Activated CD8-positive, alpha-beta memory T cell treated with anti-CD3 and anti-CD28 coated beads for 24 hours (primary cell): ENCODE measurements at places on chromosomes 12 and 14.

- no peak for DNase-seq
Observed at GRCh38 chr12:96376865-96377264, 23.4 kb downstream of the CDK17 start.

DNA sequence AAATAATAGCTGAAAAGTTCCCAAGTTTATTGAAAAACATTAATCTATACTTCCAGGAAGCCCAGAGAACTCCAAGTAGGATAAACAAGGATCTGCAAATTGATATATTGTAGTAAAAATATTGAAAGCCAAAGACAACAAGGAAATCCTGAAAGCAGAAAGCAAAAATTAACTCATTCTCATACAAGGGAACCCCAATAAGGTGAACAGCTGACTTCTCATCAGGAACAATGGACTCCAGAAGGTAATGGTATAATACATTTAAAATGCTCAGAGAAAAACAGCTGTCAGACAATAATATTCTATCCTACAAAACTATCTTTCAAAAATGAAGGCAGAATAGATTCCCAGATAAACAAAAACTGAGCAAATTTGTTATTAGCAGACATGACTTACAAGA, 138.1 kb upstream of the BMP4 start:
- no peak for DNase-seq

DNA sequence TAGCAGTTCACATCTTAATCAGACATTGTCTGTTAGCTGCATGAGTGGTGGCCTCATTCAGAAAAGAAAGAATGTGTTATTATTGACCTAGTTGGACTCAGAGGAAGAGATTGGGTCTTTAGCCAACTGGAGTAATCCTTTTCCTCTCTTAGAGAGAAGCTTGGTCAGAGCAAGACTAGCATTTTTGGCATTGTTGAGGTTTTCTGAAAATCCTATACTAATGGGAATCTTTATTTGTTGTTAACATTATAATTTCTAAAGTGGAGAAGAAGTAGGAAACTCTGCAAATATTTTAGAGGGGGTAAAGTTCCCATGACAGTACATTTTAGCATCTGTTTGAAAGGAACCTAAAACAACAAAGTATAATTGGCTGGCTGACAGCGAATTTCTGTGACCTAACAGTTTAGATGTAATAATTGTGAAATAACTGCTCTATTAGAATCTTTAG, 9.7 kb downstream of the TOX4 start:
- no peak for DNase-seq

- no peak for DNase-seq
Observed at GRCh38 chr14:32372154-32372553, 43.1 kb downstream of the AKAP6 start.

DNA sequence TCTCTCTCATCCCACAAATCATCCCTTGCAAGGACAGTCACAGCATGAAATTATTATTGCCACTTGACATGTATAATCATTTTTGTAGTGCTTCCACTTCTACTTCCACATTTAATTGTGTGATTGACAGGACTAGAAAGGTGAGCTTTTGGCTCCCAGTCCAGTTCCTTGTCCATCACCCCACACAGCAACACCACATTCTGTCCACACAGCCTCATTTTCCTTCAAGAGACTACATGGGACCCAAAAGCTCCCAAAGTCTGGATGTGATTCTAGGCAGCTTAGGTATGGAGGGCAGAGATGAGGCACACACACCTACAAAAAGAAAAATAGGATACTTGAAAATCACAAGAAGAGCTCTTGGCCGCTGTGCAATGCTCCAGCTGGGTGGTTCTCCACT, 366.3 kb downstream of the DPF3 start:
- no peak for DNase-seq

- DNase-seq: peak; percentile 72
Observed at GRCh38 chr12:122067966-122068365, 10.6 kb upstream of the MLXIP start.

- DNase-seq: no peak
Observed at GRCh38 chr12:46292754-46293402, 24.0 kb upstream of the SLC38A1 start.

GRCh38 chr12:52307836-52308805, 13.1 kb downstream of the KRT83 start:
- DNase-seq: peak; percentile 72

DNA sequence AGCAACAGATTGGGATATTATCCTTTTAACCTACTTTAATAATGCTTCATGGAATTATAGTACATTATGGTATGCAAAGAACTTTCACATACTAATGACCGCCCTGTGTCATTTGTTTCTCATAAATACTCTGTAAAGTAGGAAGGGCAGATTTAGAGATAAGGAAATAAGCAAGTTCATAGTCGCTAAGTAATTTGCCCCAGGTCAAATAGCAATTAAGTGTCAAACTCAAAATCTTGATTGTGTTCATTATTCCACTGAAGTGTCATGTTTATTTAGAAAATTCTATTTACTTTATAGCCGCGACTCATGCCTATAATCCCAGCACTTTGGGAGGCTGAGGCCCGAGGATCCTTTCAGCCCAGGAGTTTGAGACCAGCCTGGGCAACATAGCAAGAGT, 98.7 kb upstream of the ATF1 start:
- DNase-seq: no peak

GRCh38 chr14:63510538-63510937, 32.6 kb downstream of the PPP2R5E start:
- no peak for DNase-seq

GRCh38 chr14:23375527-23376251, 1.2 kb upstream of the CMTM5 start:
- no peak for DNase-seq

DNA sequence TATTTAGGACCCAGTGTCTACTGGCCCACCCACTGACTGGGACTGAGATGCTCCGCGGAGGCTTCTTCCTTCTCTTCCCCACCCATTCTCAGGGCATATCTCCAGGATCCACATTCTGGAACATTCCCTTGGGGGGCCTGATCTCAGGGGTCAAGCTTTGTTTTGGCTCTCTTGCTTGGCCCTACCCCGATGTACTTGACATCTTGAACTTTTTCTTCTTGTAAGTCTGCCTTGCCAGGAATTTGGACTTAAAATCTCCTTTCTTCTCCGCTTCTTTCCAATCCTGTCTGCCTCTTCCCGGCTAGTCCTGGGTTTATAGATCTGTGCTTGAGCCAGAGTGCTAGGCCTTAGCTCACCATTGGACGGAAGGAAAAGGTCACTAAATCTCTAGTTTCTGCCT, 22.1 kb downstream of the DACT1 start:
- no peak for DNase-seq

- no peak for DNase-seq
Observed at GRCh38 chr12:100265732-100266584, 921 bp downstream of the DEPDC4 start.

GRCh38 chr14:63088865-63089264, 43.6 kb upstream of the KCNH5 start:
- no peak for DNase-seq

GRCh38 chr14:36113341-36113740, 63.2 kb downstream of the PTCSC3 start:
- DNase-seq: no peak

DNA sequence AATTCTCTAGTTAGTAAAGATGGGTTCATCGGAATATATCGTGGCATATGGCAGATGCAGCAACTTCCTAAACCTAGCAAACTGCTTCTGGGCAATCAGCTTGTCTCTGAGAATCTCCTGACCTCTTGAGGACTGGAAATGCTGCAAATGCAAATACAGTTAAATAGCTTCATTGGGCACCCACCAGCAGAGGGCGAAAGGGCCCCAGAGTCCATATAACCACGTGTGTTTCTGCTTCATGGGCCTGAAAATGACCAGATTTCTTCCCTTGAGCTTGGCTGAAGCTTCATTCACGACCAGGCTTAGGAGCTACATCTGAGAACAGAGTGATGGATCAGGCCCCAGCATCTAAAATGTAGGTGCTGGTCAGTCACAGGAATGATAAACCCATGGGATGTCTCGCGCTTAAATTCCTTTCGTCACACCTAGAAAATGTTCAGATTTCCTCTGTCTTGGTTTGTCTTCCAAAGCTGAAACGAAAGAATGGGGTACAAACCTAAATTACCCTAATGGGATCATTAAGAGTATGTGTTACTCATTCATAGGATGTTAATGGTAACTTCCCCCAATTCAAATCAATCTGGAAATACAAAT, 1482.5 kb upstream of the TMEM132C start:
- DNase-seq: peak; percentile 67

- peak; percentile 65 for DNase-seq
Observed at GRCh38 chr14:81164167-81164774, 56.5 kb downstream of the GTF2A1 start.

DNA sequence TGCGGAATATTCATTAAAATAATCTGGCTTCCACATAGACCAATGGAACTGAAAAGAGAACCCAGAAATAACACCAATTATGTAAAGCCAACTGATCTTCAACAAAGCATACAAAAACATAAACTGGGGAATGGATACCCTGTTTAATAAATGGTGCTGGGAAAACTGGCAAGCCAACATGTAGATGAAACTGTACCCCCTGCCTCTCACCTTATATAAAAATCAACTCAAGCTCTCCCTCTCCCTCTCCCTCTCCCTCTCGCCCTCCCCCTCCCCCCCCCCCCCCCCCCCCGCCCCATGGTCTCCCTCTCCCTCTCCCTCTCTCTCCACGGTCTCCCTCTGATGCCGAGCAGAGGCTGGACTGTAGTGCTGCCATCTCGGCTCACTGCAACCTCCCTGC, 13.1 kb upstream of the SPTSSA start:
- no peak for DNase-seq

- DNase-seq: no peak
Observed at GRCh38 chr12:4866299-4866698, 43.4 kb upstream of the KCNA1 start.

- peak; percentile 88 for DNase-seq
Observed at GRCh38 chr12:1797011-1797901, 23.1 kb upstream of the LRTM2 start.

DNA sequence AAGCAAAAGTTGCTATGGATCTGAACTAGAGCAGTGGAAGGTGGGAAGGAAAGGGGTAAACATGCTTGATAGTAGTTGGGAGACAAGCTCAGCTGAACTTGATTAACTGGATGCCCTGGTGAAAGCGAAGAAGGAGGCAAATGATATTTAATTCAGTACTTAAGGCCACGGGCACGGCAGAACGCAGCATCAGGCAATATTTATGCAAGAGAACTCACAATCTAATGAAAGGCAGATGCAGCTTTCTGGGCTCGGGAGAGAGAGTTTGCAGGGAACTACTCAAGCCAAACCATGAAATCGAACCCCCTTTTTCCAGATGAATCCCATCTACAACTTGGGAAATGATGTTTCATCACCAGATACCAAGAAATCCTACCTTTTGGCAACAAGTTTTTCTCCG, 3.5 kb upstream of the CNIH1 start:
- no peak for DNase-seq

- no peak for DNase-seq
Observed at GRCh38 chr14:33676135-33676566, 274.7 kb downstream of the EGLN3 start.

GRCh38 chr14:52442166-52442565, 110.1 kb downstream of the TXNDC16 start:
- DNase-seq: no peak

DNA sequence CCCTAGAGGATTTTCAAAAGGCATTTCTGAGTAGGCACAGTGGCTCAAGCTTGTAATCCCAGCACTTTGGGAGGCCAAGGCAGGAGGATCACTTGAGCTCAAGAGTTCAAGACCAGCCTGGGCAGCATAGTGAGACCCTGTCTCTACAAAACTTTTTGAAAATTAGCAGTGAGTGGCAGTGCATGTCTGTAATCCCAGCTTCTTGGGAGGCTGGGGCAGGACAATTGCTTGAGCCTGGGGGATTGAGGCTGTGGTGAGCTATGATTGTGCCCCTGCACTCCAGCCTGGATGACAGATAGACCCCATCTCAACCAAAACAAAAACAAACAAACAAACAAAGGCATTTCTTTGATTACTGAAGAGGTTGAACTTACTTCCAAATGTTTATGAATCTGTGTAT, 201.4 kb downstream of the KIF26A start:
- DNase-seq: no peak

DNA sequence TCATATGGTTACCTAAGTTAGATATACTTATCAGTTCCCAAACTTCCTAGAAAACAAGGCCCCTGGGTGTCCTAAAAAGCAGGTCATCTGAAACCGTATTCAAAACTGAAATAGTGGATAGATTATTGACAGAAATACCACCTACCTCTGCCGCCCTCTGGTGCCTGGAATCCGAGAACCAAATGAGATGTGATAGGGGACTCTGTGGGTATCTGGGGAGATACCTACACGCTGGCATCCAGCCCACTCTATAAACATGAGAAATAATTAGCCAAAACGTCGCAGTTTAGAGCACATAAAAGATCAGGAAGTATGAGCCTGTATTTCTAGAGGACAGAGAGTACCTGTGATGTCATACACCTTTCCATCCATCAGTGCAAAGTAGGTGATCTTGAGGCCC, 4.4 kb downstream of the ORMDL2 start:
- DNase-seq: peak; percentile 42

- DNase-seq: no peak
Observed at GRCh38 chr12:6124411-6125309, at the start of gene VWF. Gene VWF (minus strand): TSS chr12:6124670. CDS start chr12:6123196, 1,474 bp downstream.

DNA sequence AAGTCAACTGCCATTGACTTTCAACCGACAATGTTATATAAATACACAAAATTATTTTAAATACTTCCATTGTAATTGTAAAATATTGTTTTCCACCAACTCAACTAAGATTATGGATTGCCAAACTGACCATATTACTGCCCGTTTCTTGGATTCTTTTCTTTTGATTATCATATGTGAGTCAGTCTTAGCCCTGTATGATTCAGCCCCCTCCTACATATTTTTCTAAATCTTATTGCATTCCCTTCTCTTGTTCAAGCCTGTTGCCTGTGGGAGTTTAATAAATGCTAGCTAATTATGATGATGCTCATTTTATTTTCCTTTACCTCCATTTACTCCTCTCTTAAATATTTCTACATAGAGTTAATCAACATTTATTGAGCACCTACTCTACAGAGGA, 6.8 kb downstream of the RASSF9 start:
- DNase-seq: no peak

- no peak for DNase-seq
Observed at GRCh38 chr12:127657036-127657435, 609.9 kb upstream of the TMEM132C start.

DNA sequence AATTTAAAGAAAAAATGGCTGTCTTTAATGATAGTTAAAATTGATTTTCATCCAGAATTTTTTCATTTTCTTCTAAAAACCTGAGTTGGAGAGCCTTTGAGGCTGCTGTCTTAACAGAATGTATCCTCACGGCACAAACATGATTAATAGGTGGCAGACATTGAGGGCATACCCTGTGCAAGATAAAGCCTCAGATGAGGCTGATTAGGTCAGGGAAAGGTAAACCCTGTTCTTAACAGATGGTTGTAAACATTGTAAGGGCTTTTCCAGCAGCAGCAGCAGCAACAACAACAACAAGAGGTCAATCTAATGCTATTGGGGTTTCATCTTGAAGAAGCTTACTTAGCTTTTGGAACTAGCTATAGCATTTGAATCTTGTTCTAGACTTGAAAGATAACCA, 17.4 kb downstream of the GNG2 start:
- no peak for DNase-seq

DNA sequence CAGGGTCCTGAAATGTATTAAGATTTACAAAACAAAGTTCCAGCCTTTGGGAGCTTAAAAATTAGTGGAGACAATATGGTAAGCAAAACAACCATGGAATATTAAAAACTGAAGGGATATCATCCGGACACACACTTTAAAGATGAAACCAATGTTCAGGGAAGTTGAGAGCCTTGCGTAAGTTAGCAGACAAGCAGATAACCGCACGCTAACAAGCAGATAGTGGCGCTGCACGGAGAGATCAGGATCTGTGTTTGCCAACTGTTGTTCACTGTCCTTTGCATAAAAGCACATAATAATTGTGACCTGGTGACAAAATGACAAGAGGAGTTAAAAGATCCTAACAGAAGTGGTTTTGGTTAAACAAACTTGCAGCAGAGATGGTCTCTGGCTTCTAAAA, 14.3 kb upstream of the TMEM229B start:
- no peak for DNase-seq
